ENCODE measurements at places on chromosomes 7 and 10.

GRCh38 chr10:32326119-32326518 lies 20.8 kb downstream of the EPC1 start:
- peaks cover 21% of the 10 kb centered on the region for H3K4me1 ChIP-seq
- no peaks in the 10 kb centered on the region for H3K27me3 ChIP-seq
- no peak overlapping the region for H3K4me3 ChIP-seq
- peak overlapping the region; percentile 53 for H3K27ac ChIP-seq

DNA sequence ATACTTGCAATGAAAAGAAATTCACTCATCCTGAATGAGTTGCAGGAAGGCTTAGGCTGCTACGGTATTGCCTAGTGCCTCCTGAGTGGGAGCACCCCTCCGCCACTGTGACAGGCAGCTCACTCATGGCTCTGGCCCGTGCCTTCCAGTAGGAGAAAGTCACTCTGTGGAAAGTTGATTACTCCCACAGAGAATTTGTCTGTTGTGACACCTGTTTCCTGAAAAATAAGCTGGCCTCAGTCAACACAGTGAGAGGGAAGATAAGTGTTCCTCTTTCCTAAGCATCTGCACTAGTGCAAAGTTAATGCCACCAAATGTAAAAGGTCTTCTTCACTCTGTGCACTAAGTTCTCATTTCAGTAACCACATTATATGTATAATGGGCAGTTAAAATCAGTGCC lies 158.8 kb upstream of the INHBA start:
- H3K4me3 ChIP-seq: no peak overlapping the region
- DNase-seq: no peak
- H3K36me3 ChIP-seq: no peaks in the 10 kb centered on the region
- H3K27me3 ChIP-seq: no peaks in the 10 kb centered on the region
- H3K27ac ChIP-seq: no peak overlapping the region
- no peaks in the 10 kb centered on the region for H3K4me1 ChIP-seq

GRCh38 chr7:100975371-100975821 lies 6.0 kb downstream of the MUC12 start:
- no peaks in the 10 kb centered on the region for H3K36me3 ChIP-seq
- no peaks in the 10 kb centered on the region for H3K4me1 ChIP-seq
- no peak for DNase-seq
- peaks cover 18% of the 10 kb centered on the region for H3K27me3 ChIP-seq

DNA sequence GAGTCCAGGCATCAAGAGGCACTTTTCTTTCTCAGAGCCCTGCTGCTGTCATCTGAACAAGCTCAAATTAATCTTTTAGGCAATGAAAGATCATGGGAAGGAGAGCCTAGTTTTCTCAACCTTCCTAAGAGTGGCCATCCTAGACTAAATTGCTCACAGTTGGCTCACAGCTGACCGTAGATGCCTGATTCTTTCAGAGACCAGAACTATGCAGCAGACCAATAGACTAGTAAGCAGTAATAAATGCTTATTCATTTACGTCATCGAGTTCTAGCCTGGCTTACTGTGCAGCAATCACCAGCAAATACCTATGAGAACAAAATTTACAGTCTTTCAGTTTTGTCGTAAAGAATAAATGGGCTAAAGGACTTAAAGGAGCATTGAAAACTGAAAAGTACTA lies 602.9 kb upstream of the GHITM start:
- H3K27ac ChIP-seq: no peak overlapping the region
- no peak for DNase-seq
- peaks cover 16% of the 10 kb centered on the region for H3K4me1 ChIP-seq
- no peak overlapping the region for H3K4me3 ChIP-seq

DNA sequence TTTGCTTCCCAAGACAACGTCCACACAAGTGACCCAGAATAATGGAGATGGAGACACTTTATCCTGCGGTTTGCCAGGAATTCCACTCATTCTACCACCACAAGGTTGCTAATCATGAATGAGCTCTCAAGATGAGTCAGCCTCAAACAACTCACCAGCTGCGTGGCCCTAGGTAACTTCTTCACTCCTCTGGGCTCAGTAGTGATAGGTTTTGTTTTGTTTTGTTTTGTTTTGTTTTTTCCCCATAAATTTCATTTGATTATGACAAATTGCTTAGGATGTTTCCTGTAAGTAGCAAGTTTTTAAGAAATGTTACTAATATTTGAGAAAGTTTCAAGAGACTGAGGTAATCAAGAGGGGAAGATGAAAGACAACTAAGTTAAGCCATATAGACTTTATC lies 286.8 kb downstream of the PARD3 start:
- H3K4me3 ChIP-seq: no peak overlapping the region
- no peak overlapping the region for H3K27ac ChIP-seq

GRCh38 chr7:131502810-131503508 lies 53.5 kb downstream of the PODXL start:
- peak overlapping the region; percentile 66 for H3K27ac ChIP-seq
- no peaks in the 10 kb centered on the region for H3K4me1 ChIP-seq
- peaks cover 25% of the 10 kb centered on the region for H3K36me3 ChIP-seq
- DNase-seq: peak; percentile 57

- H3K36me3 ChIP-seq: no peaks in the 10 kb centered on the region
- DNase-seq: no peak
- H3K27me3 ChIP-seq: no peaks in the 10 kb centered on the region
- H3K4me3 ChIP-seq: no peak overlapping the region
- no peak overlapping the region for H3K27ac ChIP-seq
- H3K4me1 ChIP-seq: no peaks in the 10 kb centered on the region
These were observed 35.5 kb downstream of the ARL4A start for GRCh38 chr7:12722636-12723605.

DNA sequence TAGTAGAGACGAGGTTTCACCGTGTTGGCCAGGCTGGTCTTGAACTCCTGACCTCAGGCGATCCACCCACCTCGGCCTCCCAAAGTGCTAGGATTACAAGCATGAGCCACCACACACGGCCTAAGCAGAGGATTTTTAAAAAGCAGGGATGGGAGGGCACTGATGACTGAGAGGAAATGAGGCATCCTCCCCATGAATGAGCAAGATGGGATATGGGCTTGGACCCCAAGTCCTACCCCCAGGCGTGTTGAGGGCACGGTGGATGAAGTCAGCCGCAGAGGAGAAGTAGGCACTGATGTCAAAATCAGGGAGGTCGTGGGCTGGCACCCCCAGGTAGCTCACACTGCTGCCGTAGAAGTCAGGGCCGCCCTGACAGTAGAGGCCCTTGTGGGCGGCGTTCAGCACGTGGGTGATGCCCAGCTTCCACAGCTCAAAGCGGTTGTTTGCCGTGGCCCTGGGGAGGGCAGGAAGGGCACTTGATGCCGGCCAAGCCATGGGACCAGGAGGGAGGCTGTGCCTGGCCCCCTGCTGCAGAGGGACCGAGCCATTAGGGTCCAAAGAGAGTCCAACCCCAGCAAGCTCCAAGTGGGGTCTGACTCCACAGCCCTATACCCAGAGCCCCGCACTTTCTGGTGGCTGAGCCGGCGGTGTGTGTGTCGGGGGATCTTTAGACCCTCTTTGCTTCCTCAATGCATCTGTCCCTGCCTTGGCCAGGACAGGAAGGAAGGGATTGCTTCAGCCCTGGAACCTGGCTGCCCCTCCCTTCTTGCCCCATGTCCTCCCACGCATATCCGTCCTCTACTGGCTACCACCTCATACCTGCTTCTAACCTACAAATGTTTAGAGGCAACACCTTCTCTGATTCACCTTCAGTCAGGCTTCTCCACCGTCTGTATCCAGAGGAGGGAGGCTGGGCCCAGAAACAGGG lies 3.4 kb upstream of the SAMD8 start:
- no peaks in the 10 kb centered on the region for H3K27me3 ChIP-seq
- no peak for DNase-seq
- H3K4me1 ChIP-seq: peaks cover 19% of the 10 kb centered on the region

GRCh38 chr7:77738871-77739270 lies 42.6 kb downstream of the RSBN1L start:
- peaks cover 8% of the 10 kb centered on the region for H3K36me3 ChIP-seq
- no peaks in the 10 kb centered on the region for H3K27me3 ChIP-seq
- no peak for DNase-seq
- H3K27ac ChIP-seq: no peak overlapping the region
- no peaks in the 10 kb centered on the region for H3K4me1 ChIP-seq

GRCh38 chr10:5563321-5563961 lies 38.7 kb downstream of the CALML3 start:
- DNase-seq: peak; percentile 50
- no peaks in the 10 kb centered on the region for H3K27me3 ChIP-seq
- no peaks in the 10 kb centered on the region for H3K36me3 ChIP-seq

- DNase-seq: no peak
- H3K27me3 ChIP-seq: no peaks in the 10 kb centered on the region
- H3K36me3 ChIP-seq: no peaks in the 10 kb centered on the region
- H3K27ac ChIP-seq: no peak overlapping the region
- no peak overlapping the region for H3K4me3 ChIP-seq
These were observed 15.2 kb upstream of the PARD3 start for GRCh38 chr10:34830217-34830822.

- H3K36me3 ChIP-seq: no peaks in the 10 kb centered on the region
- H3K4me1 ChIP-seq: peaks cover 44% of the 10 kb centered on the region
- peak overlapping the region; percentile 87 for H3K27ac ChIP-seq
- peak; percentile 17 for DNase-seq
- no peaks in the 10 kb centered on the region for H3K27me3 ChIP-seq
These were observed 62.9 kb downstream of the CHRM2 start for GRCh38 chr7:136931169-136931867.

GRCh38 chr10:122707535-122707934 lies 7.9 kb upstream of the C10orf120 start:
- DNase-seq: no peak
- H3K27ac ChIP-seq: no peak overlapping the region
- H3K4me3 ChIP-seq: no peak overlapping the region
- no peaks in the 10 kb centered on the region for H3K27me3 ChIP-seq
- H3K4me1 ChIP-seq: no peaks in the 10 kb centered on the region

- no peak overlapping the region for H3K27ac ChIP-seq
- DNase-seq: no peak
- H3K4me3 ChIP-seq: no peak overlapping the region
- no peaks in the 10 kb centered on the region for H3K4me1 ChIP-seq
- no peaks in the 10 kb centered on the region for H3K27me3 ChIP-seq
These were observed 16.8 kb upstream of the HBP1 start for GRCh38 chr7:107152011-107152410.

GRCh38 chr10:21401196-21401595 lies 124.3 kb downstream of the SKIDA1 start:
- DNase-seq: no peak
- no peak overlapping the region for H3K4me3 ChIP-seq
- no peaks in the 10 kb centered on the region for H3K36me3 ChIP-seq
- H3K27me3 ChIP-seq: no peaks in the 10 kb centered on the region

DNA sequence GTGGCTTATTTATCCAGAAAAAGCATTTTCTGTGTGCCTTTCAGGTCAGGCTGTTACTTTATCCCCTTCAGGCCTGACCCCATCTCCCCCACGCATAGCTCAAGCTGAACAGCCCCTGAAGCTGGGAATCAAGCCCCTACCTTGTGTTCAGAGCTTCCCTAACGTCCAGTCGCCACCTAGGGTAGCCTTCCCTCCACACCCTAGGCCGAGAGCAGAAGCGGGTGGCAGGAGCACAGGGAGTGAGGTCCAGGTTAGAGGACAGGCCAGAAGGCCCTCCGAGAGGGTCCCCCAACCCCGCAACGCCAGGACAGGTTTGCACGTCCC lies 479 bp upstream of the SEMA4G start:
- H3K4me1 ChIP-seq: peaks cover 9% of the 10 kb centered on the region
- no peak overlapping the region for H3K27ac ChIP-seq
- H3K36me3 ChIP-seq: no peaks in the 10 kb centered on the region
- peak overlapping the region; percentile 81 for H3K4me3 ChIP-seq
- no peak for DNase-seq
- H3K27me3 ChIP-seq: no peaks in the 10 kb centered on the region

GRCh38 chr10:44558521-44558920 lies 173.6 kb upstream of the CXCL12 start:
- no peak overlapping the region for H3K4me3 ChIP-seq
- no peaks in the 10 kb centered on the region for H3K36me3 ChIP-seq
- H3K27ac ChIP-seq: no peak overlapping the region

GRCh38 chr10:95285556-95285955 lies 5.2 kb downstream of the PDLIM1 start:
- H3K27me3 ChIP-seq: no peaks in the 10 kb centered on the region
- no peak overlapping the region for H3K4me3 ChIP-seq
- H3K4me1 ChIP-seq: peaks cover 30% of the 10 kb centered on the region
- no peak overlapping the region for H3K27ac ChIP-seq
- DNase-seq: no peak

- H3K27ac ChIP-seq: no peak overlapping the region
- no peaks in the 10 kb centered on the region for H3K36me3 ChIP-seq
- H3K27me3 ChIP-seq: no peaks in the 10 kb centered on the region
- H3K4me3 ChIP-seq: no peak overlapping the region
- no peaks in the 10 kb centered on the region for H3K4me1 ChIP-seq
These were observed 246.1 kb downstream of the KLF6 start for GRCh38 chr10:3538656-3539531.

DNA sequence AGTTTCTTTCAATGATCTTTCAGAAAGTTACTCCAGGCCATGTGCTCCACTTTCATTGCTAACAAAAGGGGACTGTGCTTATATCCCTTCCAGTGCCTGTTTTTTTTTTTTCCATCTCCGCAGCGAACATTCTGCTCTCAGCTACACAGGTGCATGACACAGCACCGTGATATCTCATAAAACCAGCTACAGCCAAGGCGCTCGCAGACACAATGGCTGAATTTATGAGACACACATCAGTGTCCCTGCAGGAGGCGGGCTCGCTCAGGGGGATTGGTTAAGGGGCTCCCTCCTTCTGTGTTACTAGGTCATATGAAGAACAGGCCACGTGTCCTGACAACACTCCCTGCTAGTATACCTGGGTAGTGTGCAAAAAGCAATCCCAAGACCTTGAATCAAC lies 245.5 kb downstream of the SKAP2 start:
- DNase-seq: no peak
- peaks cover 12% of the 10 kb centered on the region for H3K4me1 ChIP-seq
- H3K27ac ChIP-seq: no peak overlapping the region
- no peaks in the 10 kb centered on the region for H3K27me3 ChIP-seq

- DNase-seq: no peak
- no peaks in the 10 kb centered on the region for H3K4me1 ChIP-seq
- no peak overlapping the region for H3K4me3 ChIP-seq
These were observed 23.6 kb downstream of the CFAP46 start for GRCh38 chr10:132918617-132919373.

DNA sequence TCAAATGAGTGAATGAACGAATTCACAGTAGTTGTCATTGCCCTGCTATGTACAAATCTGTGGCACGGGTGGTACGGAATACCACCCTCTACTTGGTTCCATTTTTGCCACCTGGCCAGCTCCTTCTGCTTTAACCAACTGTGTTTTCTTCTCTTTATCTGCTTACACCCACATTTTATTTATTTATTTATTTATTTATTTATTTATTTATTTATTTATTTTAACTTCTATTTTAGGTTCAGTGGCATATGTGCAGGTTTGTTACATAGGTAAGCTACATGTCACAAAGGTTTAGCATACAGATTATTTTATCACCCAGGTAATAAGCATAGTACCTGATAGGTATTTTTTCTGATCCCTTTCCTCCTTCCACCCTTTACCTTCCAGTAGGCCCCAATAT lies 42.2 kb upstream of the CAPZA2 start:
- H3K4me1 ChIP-seq: no peaks in the 10 kb centered on the region
- no peak overlapping the region for H3K4me3 ChIP-seq
- no peaks in the 10 kb centered on the region for H3K36me3 ChIP-seq
- H3K27me3 ChIP-seq: no peaks in the 10 kb centered on the region

GRCh38 chr7:36916116-36916515 lies 191.8 kb upstream of the AOAH start:
- no peaks in the 10 kb centered on the region for H3K36me3 ChIP-seq
- H3K27ac ChIP-seq: no peak overlapping the region
- DNase-seq: no peak
- peaks cover 10% of the 10 kb centered on the region for H3K4me1 ChIP-seq

Measured in cardiac muscle cell (in vitro differentiated cells and primary cell).